Globus pallidus (tissue), 1 donor: ENCODE measurements at places on chromosomes 16 and 17.

- DNase-seq = no peak
Observed at GRCh38 chr17:78391843-78392242, 13.4 kb downstream of the PGS1 start.

- peak; percentile 66 for DNase-seq
Observed at GRCh38 chr16:56600398-56600999, 7.9 kb upstream of the MT2A start.

GRCh38 chr17:64188088-64188487 is 58.1 kb upstream of the ERN1 start:
- DNase-seq = no peak

DNA sequence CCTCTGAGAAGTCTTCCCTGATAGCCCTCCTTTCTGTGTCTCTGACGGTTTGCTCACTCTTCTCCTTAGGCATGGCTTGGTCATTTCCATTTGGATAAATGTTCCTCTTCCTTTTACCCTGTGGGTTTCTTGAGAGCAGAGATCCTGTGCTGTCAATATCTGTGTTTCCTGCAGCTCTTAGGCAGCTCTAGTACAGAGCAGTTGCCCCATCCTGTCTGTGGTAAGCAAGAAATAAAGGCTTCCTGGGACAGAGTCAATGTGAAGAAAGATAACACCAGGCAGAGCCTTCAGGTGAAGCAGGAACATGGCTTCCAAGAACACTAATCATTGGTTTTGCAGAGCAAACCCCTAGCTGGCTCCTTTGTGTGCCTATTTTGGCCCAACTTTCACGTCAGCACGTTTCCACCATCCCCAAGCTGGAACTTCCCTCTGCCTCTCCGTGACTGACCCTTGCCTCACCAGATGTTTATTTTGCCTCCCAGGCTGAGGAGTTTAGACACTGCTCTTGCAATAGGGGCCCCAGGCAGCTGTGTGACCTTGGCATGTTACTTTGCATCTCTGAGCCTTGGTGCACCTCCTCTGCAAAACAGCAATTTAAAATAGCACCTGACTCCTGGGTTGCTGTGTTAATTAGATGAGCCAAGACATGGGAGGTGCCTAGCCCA is 49.6 kb upstream of the SIAH1 start:
- no peak for DNase-seq

DNA sequence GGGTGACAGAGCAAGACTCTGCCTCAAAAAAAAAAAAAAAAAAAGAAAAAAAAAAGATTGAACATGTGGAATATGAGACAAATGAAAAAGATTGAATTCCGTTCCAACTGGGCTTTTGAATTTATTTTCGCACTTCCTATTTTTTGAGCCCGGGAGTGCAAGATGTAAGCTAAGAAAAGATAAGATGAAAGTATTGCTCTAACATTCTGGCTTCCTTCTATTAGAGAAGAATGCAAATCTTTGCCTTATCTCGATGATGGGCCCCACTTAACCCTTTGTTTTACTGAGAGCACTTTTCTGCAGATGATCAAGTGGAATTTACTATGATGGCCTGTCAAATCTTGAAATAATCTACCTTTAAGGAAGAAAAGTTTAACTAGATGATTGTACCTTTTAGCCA is 96.3 kb downstream of the WWOX start:
- DNase-seq = no peak

- no peak for DNase-seq
Observed at GRCh38 chr17:68383443-68384321, 73.6 kb downstream of the WIPI1 start.

- no peak for DNase-seq
Observed at GRCh38 chr17:63041722-63042121, 75.7 kb downstream of the TANC2 start.

DNA sequence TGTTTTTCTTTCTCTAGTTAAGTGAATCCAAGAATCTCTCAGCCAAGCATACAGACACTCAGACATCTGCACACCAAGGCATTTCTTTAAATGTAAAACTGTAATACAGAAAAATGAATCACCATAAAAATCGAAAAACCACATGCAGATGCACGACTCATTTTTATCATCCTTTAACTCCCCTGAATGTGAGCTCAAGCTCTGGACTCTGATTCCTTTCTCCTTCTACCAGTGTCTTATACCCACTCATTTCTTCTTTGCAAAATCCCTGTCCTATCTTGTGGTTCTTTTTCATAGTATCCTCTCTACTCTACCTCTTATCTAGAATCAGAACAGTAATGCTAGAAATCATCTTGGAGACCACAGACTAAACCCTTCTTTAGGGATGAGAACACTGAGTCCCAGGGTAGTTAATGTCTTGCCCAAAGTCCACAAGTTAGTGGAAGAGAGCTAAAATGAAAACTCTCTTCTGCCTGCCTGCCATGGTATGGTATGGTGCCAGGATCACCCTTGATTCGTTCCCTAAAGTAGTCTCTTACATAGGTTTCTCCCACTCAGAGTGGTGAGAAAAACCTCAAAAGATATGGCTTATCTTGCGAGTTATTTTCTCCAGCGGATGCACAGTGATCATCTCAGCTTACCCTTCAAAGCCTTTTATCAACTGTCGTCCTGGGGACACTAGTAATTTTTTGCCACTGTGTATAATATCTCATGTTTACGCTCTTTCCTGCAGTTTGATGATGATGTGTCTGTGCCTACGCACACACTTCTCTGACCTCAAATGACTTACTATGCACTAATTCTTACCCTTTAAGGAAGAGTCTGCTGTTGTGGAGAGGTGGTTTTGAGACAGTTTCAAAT is 30.2 kb downstream of the BRD7 start:
- no peak for DNase-seq

DNA sequence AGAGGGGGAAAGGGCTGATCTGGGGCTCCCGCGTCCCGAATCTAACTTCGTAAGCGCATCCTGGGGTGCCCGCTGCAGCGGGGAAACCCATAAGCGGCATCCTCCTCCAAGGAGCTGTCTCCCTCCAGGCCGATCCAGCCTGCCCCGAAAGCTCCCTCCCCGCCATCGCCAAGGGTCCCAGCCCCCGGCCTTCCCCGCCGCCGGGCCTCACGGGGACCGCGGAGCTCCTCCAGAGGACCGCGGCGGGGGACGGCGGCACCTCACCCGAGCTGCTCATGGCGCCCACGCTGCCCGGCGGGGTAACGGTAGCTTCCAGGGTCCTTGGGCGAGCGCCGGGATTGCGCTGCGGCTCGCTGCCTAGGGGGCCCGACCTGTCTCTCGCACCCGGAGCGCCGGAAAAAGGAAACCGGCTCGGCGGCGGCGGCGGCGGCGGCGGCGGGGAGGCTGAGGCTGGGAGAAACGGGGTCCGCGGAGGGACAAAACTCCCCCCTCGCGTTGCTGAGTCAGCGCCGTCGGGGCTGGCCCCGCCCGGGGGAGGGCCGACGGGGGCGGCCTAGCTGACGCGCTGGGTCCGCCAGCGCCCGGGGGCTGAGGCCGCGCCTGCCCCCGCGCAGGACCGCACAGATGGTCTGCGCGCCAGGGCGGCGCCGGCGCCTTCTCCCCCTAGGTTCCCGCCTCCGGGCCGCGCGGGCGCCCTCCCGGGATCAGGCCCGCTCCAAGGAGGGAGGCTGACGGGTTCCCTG is at the start of gene BLMH:
BLMH (minus strand) TSS at position 402 of the 743 bp plus-strand sequence; CDS start at position 277, 125 bp downstream.
- peak; percentile 70 for DNase-seq

- no peak for DNase-seq
Observed at GRCh38 chr17:66677201-66677981, 157.5 kb upstream of the CACNG5 start.

- DNase-seq = peak; percentile 33
Observed at GRCh38 chr17:17235212-17236174, 1.5 kb downstream of the FLCN start.

GRCh38 chr16:52492789-52493357 is 54.1 kb downstream of the TOX3 start:
- no peak for DNase-seq

- no peak for DNase-seq
Observed at GRCh38 chr16:26157319-26157718, 465.6 kb downstream of the HS3ST4 start.

- no peak for DNase-seq
Observed at GRCh38 chr17:50627782-50628601, 6.7 kb upstream of the ABCC3 start.

DNA sequence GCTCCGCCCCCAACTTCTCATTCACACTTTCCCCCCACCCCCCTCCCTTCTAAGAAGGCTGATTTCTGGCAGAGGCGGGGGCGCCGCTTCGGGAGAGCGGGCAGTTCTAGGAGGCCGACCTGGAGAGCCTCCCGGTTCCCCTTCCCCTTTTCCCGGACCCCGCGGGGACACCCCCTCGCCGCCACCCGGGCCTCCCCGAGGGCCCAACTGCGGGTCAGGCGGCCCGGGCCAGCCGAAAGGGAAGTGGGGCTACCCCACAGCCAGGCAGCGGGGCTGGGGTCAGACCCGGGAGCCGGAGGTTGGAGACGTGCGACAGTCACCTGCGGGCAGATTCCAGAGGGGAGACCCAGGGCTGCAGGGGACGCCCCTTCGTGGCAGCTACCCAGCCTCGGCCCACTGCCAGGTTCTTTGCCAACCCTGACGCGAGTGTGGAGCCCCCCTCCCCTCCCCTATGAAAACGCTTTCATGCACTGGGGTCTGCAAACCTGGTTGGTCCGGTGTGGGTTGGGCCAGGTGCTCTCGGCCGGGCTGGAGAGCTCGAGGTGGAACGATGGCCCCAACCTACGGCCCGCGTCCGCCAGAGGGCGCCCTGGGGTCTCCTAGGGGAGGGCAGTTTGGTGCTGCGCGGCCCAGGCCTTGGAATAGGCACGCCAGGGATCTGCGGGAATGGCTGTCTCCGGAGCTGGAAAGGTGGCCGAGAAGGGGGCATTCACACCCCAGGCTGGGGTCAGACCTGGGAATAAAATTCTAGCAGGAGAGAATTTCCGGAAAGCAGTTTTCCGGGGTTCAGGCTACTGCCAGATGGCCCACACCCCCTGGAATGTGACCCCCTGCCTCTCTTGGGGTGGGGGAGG is 721 bp upstream of the SOCS3 start:
- peak; percentile 79 for DNase-seq

DNA sequence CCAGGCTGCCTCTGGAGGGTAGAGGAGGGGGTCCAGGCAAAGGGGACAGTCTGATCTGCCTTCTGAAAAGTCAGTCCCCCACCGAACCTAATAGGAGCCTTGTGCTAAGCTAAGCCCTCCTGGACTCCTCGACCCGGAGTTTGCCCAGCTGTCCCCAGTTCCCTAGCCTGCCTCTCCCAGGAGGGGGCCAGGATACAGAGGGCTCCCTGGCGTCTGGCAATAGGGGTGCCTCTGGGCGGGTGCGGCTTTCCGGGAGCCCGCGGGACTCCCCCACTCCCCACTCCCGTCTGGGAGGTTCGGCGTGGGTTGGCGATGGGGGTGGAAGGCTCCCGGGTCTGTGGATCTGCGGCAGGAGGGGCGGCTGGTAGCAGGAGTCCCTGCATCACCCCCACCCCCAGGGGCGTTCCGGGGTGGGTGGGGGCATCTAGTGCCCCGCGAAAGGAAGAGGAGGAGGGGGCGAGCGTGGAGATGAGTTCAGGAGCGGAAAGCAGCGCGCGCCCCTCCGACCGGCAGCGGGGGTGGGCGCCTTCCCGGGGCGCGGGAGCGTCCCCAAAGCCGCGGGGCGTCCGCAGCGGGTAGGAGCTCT is 1.2 kb downstream of the GSG1L start:
- DNase-seq = no peak

DNA sequence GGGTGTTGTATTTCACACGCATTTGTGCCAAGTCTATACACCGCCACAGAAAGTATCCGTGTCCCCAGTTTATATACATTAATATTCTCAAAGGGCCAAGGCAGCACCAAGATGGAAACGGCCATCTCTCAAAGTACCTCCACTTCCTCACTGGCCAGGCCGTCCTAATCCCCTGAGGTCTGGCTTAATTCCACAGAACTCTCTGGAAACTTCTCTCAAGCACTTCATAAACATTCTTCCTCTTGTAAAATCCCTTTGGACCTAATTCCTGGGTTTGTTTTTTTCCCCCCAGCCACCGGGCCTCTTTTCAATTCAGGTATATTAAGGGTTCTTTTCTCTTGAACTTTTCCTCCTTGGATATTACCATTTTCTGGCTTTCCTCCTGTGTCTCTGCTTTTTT is 5.1 kb upstream of the ERN1 start:
- DNase-seq = no peak

DNA sequence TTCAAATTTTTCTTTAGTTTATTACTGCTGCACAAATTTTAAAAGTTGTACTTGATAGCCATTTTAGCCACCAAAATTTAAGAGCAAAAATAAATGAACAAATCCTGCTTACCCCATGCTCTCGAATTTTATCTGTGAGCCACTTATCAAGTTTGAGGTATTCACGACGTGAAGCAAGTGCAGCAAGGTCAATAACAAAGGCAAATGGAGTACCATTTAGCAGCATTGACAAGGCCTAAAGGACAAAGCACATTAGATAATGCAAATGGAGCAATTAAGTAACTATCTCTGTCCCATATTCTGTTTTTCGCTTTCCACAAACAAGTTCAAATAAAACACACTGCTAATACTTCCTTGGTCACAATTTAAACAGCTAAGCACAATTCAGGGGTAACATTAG is 54.7 kb downstream of the CNOT1 start:
- DNase-seq = no peak

DNA sequence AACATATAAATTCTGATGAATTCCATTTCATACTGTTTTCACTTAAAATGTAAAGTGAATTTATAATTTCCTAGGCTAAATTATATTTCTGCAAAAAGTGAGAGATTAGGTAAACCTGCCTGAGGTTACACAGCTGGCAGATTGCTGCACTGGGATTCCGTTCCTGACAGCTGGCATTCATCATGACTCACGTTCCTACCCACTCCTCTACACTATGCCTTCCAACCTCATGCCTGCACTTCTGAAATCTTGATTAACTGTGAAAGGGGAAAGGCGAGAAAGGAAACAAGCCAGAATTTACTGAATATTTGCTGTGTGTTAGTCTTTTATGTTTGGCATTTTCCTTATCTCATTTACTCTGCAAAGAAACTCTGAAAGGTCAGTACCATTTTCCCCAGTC is 73.3 kb upstream of the MON1B start:
- DNase-seq = no peak

DNA sequence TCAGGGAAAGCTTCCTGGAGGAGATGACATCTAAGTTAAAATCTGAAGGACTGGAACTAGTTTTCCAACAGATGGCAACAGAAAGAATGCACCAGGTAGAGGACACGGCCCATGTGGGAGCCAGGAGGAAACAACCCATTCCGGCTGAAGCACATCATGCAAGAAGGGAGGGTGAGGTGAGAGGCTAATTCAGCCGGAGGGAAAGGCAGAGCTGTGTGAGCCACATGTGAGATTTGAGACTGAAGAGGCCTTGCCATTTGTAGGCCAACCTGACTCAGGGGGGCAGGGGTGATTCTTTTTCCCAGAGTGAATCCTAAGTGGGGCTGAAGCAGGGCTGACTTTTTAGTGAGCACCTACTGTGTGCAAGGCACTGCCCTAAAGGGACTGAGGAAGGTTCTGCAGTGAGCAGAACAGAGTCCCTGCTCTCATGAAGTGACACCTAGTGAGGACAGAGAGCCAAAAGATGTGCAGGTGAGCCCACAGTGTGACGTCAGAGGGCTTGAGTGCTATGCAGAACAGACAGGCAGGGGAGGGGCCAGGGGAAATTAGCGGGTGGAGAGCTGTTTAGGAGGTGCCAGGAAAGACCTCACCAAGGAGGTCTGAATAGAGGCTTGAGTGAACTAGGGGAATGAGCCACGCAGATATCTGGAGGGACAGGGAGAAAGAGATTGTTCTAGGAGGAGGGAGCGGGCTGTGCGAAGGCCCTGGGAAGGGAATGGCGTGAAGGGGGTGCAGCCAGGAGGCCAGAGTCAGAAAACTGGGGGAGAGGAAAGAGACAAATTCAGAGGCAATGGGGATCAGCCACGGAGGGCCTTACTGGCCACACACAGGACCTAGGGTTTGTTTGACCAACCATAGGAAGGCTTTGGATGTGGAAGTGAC is 19.8 kb upstream of the IL21R start:
- no peak for DNase-seq

- DNase-seq = no peak
Observed at GRCh38 chr16:56961386-56961785, 364 bp upstream of the CETP start.
